ENCODE measurements at places on chromosomes 4 and X.

- no peak for DNase-seq
Measured at GRCh38 chr4:14168919-14169318, 541.4 kb upstream of the BOD1L1 start.

DNA sequence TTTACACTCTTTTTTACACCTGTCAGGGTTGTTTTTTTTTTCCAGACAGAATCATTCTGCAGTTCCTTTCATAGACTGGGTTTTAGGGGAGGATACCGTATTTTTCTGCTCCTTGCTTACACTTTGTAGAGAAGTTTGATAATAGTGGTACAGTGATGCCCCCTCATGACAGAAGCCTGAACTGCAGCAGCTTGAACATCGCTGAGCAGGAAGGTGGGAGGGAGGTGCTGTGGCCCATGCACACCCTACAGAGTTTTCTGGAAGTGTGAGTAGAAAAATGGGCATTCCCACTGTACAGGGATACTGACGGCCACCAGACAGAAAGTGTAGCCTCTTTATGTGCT lies 54.5 kb downstream of the RAB40A start:
- peak; percentile 83 for DNase-seq

DNA sequence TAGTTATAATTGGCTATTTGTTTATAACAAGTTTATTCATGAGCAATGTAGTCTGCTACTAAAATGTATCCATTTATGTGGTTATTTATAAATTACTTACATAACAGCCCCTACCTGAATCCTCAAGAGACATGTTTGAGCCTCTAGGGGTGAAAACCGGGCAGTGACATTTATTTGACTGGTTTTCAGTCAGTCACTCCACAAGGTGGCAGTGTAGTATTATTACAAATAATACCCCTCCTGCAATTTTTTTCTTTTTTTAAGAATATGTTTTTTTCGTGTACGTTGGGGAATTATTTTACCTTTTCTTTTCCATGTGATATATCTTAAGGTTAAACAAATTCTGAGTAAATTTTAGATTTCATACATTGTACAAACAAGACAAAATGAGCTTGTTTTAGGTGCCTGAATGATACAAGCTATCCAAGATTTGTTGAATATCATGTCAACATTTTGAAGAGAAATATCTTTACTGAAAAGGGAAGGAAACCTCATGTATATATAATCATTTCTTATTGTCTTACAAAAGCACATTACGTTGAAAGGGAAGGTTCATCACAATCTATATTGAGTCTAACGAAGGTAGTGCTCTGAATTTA lies 598.7 kb upstream of the TECRL start:
- no peak for DNase-seq

GRCh38 chrX:48834383-48834709 lies 1.1 kb downstream of the PCSK1N start:
- no peak for DNase-seq

- DNase-seq, result no peak
Measured at GRCh38 chrX:22135171-22135711, 103.1 kb downstream of the PHEX start.

GRCh38 chr4:7402526-7402925 lies 32.2 kb downstream of the PSAPL1 start:
- no peak for DNase-seq

- no peak for DNase-seq
Measured at GRCh38 chr4:155367608-155368007, 9.2 kb downstream of the MAP9 start.

- no peak for DNase-seq
Measured at GRCh38 chrX:127038065-127038464, 218.5 kb downstream of the PRR32 start.

DNA sequence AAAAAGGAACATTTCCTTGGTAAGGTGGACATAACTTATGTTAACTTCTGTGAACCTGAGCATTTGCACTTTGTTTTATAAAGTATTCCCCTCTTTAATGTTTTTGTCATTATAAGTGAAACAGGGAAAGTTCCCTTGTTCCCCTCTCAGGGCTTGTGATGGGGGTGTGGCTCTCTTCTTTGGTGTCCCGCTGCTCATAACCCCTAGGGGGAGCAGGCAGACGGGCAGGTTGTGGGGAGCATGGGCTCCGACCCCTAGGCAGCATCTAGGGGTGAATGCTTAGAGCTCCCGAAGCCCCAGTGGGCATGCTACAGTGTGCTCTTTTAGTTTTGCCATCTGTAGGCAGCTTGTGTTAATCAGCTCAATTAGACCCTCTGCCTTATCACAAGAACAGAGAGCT lies 200.4 kb downstream of the DACH2 start:
- DNase-seq, result no peak

GRCh38 chrX:22345884-22346283 lies 73.2 kb downstream of the CBLL2 start:
- no peak for DNase-seq

- DNase-seq, result no peak
Measured at GRCh38 chr4:148333265-148333664, 108.9 kb downstream of the NR3C2 start.

GRCh38 chr4:7365462-7366179 lies 69.1 kb downstream of the PSAPL1 start:
- no peak for DNase-seq

DNA sequence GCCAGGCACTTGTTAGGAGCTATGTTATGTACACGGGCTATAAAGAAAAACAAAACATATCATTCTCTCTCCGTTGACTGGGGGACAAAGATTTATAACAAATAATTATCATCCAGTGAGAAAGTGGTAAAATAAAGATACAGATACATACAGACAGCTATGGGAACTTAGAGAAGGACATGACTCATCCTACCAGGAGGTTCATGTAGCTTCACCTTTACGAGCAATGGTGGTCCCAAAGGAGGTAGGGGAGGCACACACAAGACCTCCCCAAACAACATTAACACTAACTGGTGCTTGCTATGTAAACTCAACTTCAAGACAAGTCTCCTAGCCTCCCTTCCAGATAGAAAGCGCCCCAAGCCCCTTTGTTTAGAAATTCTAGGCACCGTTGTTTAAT lies 8.9 kb downstream of the AMBN start:
- no peak for DNase-seq

- no peak for DNase-seq
Measured at GRCh38 chrX:154317391-154317995, 21.9 kb downstream of the TKTL1 start.

- no peak for DNase-seq
Measured at GRCh38 chr4:123676890-123677229, 280.3 kb downstream of the SPRY1 start.

DNA sequence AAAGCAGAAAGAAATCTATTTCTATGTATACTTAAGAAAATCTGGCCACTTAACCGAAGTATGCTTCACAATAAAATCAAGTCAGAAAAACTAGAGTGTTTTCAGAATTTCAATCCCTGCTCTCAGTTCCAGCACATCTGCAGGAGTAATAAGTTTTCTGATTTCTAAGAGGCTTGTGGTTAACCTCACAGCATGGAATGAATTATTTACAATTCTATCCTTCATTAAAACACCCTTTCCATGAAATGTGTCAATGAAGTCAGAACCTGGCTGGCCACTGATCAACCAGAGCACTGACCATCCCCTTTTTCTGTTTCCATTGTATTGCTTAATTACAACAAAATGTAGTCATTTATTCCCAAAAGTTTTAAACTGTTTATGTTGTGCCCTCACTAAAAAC lies 781.4 kb upstream of the INTU start:
- DNase-seq, result no peak

DNA sequence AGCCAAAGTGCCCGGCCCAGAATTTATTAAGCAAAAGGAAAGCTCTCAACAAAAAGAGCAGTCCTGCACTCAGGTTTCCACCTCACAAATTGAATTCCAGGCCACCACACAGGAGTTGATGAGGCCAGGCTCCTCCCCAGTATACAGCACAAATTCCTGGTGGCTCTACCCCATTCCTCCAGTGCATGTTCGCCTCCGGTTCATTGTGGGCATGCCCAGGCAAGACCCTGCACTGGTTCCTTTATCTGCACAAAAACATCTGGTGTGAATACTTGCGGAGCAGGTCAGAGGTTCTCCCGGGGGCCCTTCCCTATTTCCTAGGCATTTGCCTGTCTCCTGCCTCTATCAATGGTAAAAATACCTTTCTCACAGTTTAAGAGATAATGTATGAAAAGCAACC lies 195.2 kb upstream of the ANXA10 start:
- no peak for DNase-seq

DNA sequence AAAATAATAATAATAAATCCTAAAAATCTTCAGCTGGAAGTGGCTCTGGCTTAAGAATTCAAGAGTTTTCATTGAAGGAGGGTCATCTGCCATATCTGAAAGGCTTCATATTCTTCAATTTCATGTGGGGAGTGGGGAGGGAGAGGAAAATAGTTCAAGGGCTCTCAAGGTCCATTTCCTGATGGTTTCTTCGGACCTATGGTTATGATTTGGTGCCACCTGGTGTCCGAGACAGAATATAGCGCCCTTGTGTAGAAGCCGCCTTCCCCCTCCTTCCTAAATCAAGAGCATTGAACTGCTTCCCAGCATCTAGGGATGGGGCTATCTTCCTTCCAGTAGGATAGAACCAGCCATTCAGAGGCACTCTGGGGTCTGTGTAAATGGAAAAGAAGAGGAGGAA lies 34.3 kb downstream of the NLGN3 start:
- DNase-seq, result peak; percentile 51

GRCh38 chr4:176767183-176767582 lies 25.5 kb downstream of the VEGFC start:
- DNase-seq, result no peak

DNA sequence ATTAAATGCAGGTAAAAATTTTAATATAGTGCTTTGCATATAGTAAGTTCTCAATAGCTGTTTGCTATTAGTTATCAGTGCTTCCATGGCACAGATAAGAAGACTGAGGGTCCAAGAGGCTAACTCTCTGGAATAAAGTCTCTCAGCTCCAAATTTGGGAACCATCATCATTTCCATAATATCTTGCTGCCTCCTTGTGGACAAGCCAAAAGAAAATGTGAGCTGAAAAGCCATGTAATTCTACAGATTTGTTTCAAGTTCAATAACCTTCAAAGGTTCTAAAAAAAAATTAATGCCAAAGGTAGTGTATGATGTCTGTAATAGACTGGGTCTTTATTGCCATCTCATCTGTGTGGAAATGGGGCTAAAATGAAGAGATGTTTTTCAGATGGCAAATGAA lies 136.9 kb upstream of the VCX start:
- no peak for DNase-seq

DNA sequence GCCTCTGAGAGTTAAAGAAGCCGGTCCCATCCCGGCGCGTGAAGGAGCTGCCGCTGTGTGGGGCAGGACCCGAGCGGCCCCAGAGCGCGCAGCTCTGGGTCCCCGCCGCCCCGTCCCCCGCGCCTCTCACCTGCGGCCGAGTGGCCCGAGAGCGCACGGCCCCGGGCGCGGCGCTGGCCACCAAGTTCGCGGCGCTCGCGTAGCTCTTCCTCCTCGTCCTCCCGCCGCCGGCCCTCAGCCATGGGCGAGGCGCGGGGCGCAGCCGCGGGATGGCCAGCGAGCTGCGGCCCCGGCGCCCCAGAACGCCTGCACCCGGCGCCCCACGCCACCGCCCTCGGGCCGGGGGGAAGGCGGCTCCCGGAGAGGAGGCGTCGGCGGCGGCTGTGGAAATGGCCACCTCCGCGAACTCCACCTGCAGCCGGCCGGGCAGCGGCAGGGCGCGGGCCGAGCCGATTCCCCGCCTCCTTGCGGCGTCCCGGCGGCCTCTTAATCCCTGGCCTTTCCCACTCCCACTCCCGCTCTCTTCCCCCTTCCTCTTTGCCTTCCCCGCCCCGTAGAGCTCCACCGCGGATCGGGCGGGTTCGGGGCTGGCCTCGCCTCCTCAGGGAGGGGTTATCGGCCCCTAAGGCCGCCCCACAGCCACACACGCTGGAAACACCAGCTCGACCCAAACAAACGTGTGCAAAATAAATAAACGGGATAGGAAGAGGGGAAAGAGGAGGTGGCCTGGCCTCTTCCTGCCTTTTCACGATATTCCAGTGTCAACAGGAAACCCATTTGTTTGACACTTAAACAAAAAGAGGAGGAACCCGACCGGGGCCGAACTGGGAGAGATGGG lies at the start of gene SH3D19:
TSS of gene SH3D19 (minus strand) at position 495 of the 838 bp plus-strand sequence. CDS start at position 242, 253 bp downstream.
- DNase-seq, result no peak

DNA sequence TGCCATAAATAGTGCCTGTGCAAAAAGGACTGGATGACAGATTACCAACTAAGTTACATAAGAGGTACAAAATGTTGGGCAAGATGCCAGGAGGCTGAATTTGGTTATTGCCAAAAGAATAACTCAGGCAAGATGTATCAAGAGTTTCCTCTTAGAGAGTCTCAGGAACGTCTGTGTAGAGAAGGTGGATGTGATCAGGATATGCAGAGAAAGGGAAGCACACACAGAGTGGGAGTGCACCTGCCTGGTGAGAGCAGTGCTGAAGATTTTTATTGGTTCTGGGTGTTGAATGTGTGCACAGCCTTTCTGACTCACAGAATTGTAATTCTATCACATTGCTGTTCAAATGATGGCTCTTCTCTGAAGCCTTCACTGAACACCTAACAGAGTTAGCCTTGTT lies 156.8 kb upstream of the HS3ST1 start:
- DNase-seq, result no peak

- no peak for DNase-seq
Measured at GRCh38 chr4:15451866-15452765, 17.6 kb upstream of the CC2D2A start.

GRCh38 chrX:20743046-20743445 lies 476.3 kb upstream of the RPS6KA3 start:
- no peak for DNase-seq

DNA sequence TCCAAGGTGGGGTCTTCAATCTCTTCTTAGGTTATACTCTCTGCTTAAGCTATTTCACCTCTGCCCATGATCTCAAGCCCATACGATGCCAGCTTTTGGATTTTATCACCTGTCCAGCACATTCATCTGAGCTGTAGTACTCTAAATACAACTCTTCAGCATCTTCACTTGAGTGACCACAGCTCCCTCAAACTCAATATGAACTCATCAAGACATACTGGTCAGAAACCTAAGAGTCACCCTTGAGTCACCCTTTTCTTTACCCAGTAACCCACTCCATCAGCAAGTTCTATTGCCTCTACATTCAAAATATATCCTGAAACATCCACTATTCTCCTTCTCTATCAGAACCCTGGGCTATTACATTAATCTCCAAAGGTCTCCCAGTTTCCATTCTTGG lies 69.4 kb downstream of the DCHS2 start:
- no peak for DNase-seq

DNA sequence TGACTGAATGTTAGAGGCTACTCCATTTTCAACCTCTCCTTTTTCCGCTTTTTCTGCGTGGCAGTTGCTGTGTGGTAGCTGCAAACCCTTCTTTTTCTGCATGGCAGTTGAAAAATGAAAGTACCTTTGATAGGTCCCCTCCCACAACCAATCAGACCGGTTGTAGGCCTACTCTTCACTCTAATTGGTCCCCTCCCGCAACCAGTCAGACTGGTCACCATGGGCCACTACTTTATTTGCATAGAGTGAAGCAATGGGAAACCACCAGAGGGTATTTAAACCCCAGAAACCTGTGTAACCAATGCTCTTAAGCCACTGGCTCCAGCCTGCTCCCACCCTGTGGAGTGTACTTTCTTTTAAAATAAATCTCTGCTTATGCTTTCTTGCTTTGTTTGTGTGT lies 877.8 kb downstream of the FAM133A start:
- DNase-seq, result no peak
